ENCODE measurements at places on chromosomes 12 and 14. TPM values are rescaled to one million over a fixed set of nuclear protein-coding genes. Genes with fewer than 3 reads are reported as not detected.

SCN8A gene
- 16.5 TPM for total RNA-seq

MYH6 gene
- not detected for total RNA-seq

SLC6A13 gene
- total RNA-seq = 1.3 TPM

KLRD1 gene
- 0.23 TPM for total RNA-seq

PROX2 gene
- not detected for total RNA-seq

SLC25A3 gene
- 920 TPM for total RNA-seq

DNA sequence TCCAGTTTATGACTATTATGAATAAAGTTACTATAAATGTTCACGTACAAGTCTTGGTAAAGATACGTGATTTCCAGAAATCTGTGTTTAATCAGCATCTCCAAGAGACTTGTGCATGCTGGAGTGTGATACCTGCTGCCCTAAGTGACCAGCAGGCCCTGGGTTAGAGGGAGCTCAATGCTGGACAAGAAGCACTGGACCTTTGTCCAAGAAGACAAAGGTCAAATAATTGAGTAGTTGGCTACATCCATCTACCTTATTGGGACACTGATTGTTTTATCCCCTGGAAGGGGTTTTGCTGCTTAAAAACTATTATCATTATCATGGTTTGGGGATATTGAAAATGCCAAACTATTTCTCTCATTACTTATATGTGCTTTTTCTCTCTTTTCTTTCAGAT lies 37.0 kb upstream of the CHST11 start:
- DNase-seq = no peak

GRCh38 chr12:95055057-95055456 lies 18.4 kb downstream of the NR2C1 start:
- DNase-seq = no peak

DNA sequence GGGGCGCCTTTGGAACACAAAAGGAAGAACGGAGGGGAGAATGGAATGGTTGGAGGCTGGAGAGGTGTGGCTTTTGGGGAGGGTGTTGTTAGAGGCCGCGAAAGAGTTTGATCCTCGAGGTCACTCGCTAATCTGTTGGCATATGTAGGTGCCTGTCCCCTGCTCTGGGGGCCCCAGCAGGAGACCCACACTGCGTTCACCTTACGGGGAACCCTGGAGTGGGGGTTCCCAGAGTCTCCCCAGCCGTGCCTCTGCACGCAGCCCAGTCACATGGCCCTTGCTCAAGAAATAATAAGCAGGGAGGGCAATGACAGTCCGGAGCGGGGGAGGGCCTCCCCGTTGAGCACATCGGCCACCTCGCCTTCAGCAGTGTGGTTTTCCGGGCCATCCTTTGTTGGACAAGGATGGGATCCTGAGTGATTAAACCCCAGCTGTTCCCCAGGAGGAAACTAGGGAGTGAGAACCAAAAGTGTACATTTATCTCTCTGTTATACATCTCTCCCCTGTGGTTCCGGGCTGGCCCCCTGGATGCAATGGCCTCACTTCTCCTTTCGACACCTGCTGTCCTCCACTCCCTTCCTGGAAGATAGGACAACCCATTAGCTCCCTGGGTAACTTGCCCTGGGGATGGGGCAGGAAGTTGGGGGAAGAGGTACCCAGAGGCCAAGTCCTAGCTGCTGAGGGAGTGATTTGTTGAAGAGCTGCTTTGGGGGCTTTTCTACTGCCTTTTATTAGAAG lies 1.3 kb downstream of the PLEKHG3 start:
- no peak for DNase-seq

- no peak for DNase-seq
Observed at GRCh38 chr12:11920231-11920630, 150.5 kb upstream of the BCL2L14 start.

DNA sequence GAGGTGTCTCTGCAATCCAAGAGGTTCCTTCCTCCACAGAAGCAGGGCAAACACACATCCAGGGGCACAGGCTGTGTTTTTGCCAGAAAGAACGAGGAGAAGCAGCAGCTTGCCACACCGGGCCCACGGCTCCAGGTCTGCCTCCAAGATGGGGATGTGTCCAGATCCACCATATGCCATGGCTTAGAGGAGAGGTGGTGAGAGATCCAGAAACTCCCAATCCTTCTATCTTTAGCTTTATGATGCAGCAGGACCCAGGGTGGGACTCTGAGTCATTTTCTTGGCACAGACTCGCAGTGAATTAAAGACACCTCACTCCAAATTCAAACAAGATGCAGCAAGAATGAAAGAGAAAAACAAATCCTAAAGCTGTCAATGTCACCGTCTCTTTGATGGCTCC lies 481.4 kb upstream of the TMEM132C start:
- DNase-seq = no peak

DNA sequence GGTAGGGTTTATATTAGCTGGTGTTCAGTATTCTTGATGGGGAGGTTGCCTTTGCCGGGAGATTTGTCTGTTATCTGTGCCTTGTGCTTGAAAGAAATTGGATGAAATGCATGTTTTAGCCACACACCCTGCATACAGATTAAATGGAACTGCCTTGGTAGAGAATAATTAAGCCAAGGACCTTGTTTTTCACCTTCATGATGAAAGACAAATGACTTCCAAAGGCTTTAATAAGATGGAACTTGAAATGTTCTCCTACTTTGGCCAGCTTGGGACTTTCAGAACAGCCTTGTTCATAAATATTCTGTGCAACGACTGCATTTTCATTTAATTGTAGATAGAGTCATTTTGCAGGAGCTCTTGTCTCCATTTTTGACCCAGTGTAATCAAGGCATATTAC lies 21.2 kb downstream of the JDP2 start:
- DNase-seq = no peak

DNA sequence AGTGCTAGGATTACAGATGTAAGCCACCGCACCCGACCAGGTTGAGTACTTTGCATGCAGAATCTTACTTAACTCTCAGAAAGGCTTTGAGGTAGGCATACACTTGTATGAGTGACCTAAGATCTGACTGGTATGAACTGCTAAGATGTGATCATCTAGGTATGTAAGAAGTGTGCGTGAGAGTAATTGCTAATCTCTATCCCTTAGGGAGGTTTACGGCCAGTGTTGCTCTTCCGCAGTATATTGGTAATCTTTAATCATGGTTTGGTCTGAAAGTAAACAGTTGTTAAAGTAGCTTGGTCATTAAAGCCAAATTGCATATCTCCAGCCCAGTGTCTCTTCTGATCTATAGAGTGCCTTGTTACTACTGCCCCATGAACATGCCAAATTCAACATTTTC lies 7.8 kb downstream of the UNG start:
- no peak for DNase-seq

DNA sequence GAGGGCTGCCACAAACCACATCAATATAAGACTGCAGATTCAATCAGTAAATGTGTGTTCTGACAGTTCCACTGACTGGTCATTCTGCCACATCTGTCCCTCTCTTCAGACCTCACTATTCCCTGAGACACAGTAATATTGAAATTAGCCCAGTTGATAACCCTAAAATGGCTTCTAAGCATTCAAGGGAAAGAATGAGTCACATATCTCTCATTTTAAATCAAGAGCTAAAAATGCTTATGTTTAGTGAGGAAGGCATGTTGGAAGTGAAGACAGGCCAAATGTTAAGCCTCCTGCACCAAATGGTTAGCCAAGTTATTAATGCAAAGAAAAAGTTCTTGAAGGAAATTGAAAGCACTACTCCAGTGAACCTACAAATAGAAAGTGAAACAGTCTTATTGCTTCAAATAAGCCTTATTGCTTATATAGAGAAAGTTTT lies 24.5 kb upstream of the KIF21A start:
- DNase-seq = no peak

GRCh38 chr12:64229796-64230195 lies 7.7 kb upstream of the KICS2 start:
- DNase-seq = no peak

DNA sequence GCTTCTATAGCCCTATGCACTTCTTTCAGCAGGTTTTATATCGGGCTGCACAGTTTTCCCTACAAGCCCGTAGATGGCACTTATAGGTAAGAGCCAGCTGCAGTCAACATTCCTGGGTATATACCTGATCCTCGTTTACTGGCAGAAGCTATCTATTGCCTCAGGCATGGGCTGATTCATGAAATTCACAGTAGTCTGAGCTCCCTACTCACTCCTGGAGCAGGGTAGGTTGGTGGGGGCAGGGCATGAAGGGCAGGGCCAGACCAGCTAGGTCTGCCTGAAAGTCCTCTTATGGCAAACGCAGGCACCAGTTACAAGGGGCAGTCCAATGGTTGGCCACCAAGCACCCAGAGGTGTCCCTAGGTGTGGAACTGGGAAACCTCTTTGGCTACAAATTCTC lies 345.8 kb downstream of the RPS29 start:
- no peak for DNase-seq

DNA sequence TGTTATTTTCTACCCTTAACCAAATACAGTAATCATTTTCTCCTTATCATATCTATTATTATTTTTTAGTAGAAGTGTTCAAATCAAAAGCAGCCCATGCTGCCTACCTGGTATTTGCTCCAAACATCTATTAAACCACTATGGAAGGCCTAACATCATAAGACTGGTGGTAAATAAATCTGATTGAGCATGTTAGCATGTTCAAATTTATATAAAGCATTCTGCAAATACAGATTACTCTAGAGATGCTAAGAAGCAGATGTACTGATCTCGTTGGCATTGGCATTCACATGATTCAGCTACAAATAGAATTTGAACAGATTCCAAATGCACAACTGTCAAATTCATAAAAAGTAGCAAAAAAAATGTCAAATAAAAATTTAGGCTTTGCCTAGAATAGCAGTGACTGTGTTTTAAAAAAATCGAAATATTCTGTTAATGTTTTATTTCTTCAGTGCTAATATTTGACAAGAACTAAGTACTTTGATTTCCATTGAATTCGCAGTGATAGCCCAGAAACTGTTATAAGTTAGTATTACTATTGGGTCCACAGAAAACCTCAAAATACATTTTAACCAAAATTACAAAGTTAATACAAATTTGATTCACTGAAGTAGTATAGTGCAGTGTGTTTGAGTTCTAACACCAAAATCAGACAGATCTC lies 9.4 kb upstream of the OSBPL8 start:
- no peak for DNase-seq

GRCh38 chr12:5258926-5259325 lies 173.0 kb upstream of the NTF3 start:
- DNase-seq = no peak

DNA sequence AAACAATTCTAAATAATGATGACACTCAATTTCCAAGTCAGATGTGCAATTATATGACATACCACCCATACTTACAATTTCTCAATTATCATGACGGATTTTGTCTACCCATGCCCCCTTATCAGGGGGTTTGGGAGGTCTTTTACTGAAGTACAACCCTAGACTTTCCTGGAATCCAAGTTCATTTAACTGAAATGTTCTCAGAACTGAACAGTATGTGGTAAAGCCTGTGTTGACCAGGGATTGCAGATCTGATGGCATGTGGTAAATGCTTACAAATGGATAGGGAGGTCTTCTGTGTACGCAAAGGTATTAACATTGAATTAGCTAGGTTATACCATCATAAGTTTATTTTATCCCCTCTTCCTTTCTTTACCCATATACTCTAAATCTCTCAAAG lies 281.8 kb downstream of the CEP128 start:
- DNase-seq = no peak

- no peak for DNase-seq
Observed at GRCh38 chr14:84686550-84686949, 843.4 kb upstream of the FLRT2 start.
